ENCODE measurements at places on chromosomes 4 and X. TPM values are rescaled to one million over a fixed set of nuclear protein-coding genes. Genes with fewer than 3 reads are reported as not detected.

Gene MTNR1A
- total RNA-seq: 0.23 TPM

Gene PDLIM5
- 44.7 TPM for total RNA-seq

Gene SLC25A4
- total RNA-seq: 18.6 TPM

Gene GPM6B
- not detected for total RNA-seq

Gene ASB11
- total RNA-seq: not detected

Gene STK32B
- total RNA-seq: 11.6 TPM

Gene MAGEA2B
- total RNA-seq: not detected

Gene SMIM31
- total RNA-seq: not detected

Gene FGF13
- not detected for total RNA-seq

Gene CHRDL1
- total RNA-seq: 0.08 TPM

DNA sequence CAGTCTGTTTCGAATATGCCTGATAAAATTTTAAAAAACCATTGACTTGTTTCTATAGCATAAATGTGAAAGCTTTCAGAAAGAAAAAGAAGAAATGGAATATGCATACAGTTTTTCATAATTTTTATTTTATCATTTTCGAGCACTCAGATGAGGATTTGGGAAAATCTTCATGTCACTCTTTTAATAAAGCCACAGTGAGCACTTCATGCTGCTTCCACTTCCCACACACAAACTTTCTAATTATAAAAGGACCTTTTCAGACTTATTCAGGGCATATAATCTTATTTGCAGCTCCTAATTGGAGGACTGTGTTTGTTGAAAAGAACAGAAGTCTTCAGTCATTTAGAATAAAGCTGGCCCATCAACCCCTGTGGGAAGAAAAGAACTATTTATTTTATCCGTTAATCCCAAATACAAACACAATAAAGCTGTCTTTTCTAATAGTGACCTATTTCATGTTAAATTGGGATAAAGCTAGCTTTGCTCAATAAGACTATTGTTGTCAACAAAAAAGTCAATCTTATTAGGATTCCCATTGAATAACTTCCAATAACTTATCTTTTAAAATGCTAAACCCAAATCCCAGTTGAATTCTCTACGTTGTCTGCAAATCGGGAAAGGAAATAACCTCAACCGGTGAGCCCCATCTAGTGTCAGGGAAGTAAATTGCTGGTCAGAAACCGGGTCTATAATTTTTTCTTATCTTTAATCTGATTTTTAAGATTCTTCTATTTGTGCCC, 211.5 kb downstream of the PDGFRA start:
- no peaks in the 10 kb centered on the region for H3K4me1 ChIP-seq
- no peaks in the 10 kb centered on the region for H3K27me3 ChIP-seq
- H3K4me3 ChIP-seq: no peak overlapping the region
- DNase-seq: no peak

GRCh38 chrX:46665232-46666152, 91.9 kb downstream of the CHST7 start:
- H3K4me3 ChIP-seq: no peak overlapping the region
- no peak overlapping the region for H3K27ac ChIP-seq
- no peaks in the 10 kb centered on the region for H3K27me3 ChIP-seq
- no peaks in the 10 kb centered on the region for H3K4me1 ChIP-seq
- DNase-seq: no peak

- no peak overlapping the region for H3K27ac ChIP-seq
- H3K27me3 ChIP-seq: no peaks in the 10 kb centered on the region
- no peak for DNase-seq
- no peaks in the 10 kb centered on the region for H3K4me1 ChIP-seq
- H3K36me3 ChIP-seq: no peaks in the 10 kb centered on the region
Observed at GRCh38 chrX:16585486-16586376, 64.2 kb upstream of the S100G start.

DNA sequence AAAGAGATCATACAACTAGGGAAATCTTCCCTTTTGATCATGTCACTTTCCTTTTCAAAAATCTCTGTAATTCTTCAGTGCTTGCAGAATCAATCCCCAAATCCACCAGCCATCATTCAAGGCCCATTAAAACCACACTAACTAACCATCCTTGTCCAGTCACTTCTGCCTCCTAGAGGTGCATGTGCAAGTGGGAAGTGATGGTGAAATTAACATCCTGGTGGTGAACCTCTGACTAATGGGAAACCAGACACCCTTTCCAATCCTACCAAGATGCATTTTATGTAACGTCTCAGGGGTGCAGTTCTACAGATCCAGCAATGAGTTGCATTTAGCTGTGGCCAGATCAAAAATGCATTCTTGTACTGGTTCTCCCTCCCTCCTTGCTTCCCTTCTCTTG, 341.8 kb downstream of the RAPGEF2 start:
- H3K36me3 ChIP-seq: no peaks in the 10 kb centered on the region
- no peak overlapping the region for H3K27ac ChIP-seq
- no peaks in the 10 kb centered on the region for H3K4me1 ChIP-seq
- H3K27me3 ChIP-seq: no peaks in the 10 kb centered on the region
- no peak for DNase-seq

- no peaks in the 10 kb centered on the region for H3K4me1 ChIP-seq
- H3K27me3 ChIP-seq: no peaks in the 10 kb centered on the region
- H3K4me3 ChIP-seq: no peak overlapping the region
- H3K36me3 ChIP-seq: no peaks in the 10 kb centered on the region
- no peak overlapping the region for H3K27ac ChIP-seq
- no peak for DNase-seq
Observed at GRCh38 chr4:181982856-181983255, 260.3 kb upstream of the TENM3 start.

GRCh38 chrX:12991575-12991974, 16.7 kb downstream of the TMSB4X start:
- H3K36me3 ChIP-seq: no peaks in the 10 kb centered on the region
- no peaks in the 10 kb centered on the region for H3K27me3 ChIP-seq
- no peak overlapping the region for H3K4me3 ChIP-seq
- DNase-seq: no peak
- peaks cover 13% of the 10 kb centered on the region for H3K4me1 ChIP-seq

GRCh38 chr4:13432453-13432852, 51.7 kb downstream of the RAB28 start:
- H3K27ac ChIP-seq: no peak overlapping the region
- no peaks in the 10 kb centered on the region for H3K36me3 ChIP-seq
- H3K4me3 ChIP-seq: no peak overlapping the region
- H3K4me1 ChIP-seq: no peaks in the 10 kb centered on the region
- no peak for DNase-seq
- no peaks in the 10 kb centered on the region for H3K27me3 ChIP-seq

GRCh38 chr4:25351777-25352416, 25.2 kb upstream of the ANAPC4 start:
- no peaks in the 10 kb centered on the region for H3K27me3 ChIP-seq
- no peaks in the 10 kb centered on the region for H3K4me1 ChIP-seq
- no peak for DNase-seq
- no peaks in the 10 kb centered on the region for H3K36me3 ChIP-seq
- no peak overlapping the region for H3K4me3 ChIP-seq

GRCh38 chr4:87406462-87406861, 15.5 kb upstream of the HSD17B11 start:
- no peak overlapping the region for H3K4me3 ChIP-seq
- no peaks in the 10 kb centered on the region for H3K27me3 ChIP-seq
- H3K27ac ChIP-seq: no peak overlapping the region
- no peaks in the 10 kb centered on the region for H3K36me3 ChIP-seq
- peaks cover 3% of the 10 kb centered on the region for H3K4me1 ChIP-seq
- DNase-seq: no peak

- no peak overlapping the region for H3K4me3 ChIP-seq
- no peak for DNase-seq
- no peaks in the 10 kb centered on the region for H3K27me3 ChIP-seq
- peaks cover 3% of the 10 kb centered on the region for H3K36me3 ChIP-seq
Observed at GRCh38 chr4:87359258-87359657, 31.7 kb downstream of the HSD17B11 start.

DNA sequence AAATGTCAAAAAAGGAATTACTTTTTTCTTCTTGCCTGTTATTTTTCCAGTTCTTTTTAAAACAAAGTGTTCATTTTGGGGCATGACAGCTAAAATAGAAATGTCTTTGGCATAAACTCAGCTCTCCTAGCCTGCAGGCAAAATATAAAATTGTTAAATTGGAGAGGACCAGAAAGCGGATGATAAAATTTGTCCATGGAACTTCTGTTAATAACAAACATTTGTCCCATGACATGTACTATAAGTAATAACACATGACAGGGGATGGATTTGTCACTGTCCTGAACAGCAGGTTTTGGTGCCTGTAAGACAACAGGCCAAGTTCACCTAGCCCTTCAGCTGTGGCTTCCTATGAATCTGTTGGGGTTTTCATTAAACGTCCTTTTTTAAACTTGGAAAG, 184.0 kb upstream of the TTC29 start:
- H3K36me3 ChIP-seq: no peaks in the 10 kb centered on the region
- no peak overlapping the region for H3K27ac ChIP-seq

DNA sequence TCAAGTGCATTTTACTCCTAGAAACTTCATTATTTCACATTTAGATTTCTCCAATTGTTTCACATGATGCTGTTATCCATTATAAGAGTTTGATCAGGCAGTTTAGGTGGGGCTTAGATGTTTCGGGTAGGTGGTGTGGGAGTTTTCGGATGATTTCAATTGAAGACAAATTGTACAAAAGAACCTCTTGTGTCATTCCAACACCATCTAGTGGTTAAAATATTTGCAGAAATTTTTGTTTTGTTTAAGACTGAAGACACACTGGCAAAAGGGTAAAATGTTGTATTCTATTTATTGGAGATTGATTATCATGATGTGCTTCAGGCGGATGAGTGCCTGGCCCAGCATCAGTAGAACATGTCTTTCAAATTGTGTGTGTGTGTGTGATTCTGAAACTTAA, 212.7 kb downstream of the SH3BGRL start:
- no peak overlapping the region for H3K27ac ChIP-seq
- no peak overlapping the region for H3K4me3 ChIP-seq
- H3K36me3 ChIP-seq: no peaks in the 10 kb centered on the region
- no peaks in the 10 kb centered on the region for H3K27me3 ChIP-seq
- no peak for DNase-seq

GRCh38 chr4:25310066-25310802, 2.3 kb upstream of the ZCCHC4 start:
- H3K36me3 ChIP-seq: peaks cover 3% of the 10 kb centered on the region

GRCh38 chr4:138602664-138603063, 360.5 kb upstream of the SLC7A11 start:
- H3K27ac ChIP-seq: no peak overlapping the region
- H3K27me3 ChIP-seq: no peaks in the 10 kb centered on the region
- DNase-seq: no peak
- H3K4me1 ChIP-seq: no peaks in the 10 kb centered on the region
